ENCODE measurements at places on chromosomes 1 and 21.

GRCh38 chr1:167703557-167703956 is 18.2 kb upstream of the MPZL1 start:
- DNase-seq: no peak

DNA sequence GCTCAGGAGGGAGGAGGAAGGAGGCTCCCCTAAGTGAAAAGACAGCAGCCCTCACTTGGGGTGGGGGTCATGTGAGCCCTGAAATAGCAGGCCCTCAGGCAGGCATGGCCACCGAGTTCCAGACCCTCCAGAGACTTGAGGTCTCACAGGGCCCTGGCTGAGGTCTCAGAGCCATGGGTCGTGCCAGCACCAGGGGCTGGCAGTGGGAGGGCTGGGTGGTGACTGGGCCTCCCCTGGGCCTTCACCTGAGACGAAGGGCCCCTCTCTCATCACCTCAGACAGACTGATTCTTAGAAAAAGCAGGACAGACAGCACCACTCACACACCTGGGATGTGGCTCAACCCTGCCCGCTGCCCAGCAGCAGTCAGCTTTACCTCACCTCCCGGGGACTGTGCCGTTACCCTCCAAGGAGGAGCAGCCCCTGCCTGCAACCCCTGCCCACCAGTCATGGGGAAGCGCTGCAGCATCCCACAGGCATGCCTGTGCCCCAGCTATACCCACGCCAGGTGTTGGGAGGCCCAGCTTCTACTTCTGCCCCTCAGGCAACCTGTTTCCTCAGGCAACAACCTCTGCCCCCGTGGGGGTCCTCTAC is 42.6 kb upstream of the LRP8 start:
- no peak for DNase-seq

DNA sequence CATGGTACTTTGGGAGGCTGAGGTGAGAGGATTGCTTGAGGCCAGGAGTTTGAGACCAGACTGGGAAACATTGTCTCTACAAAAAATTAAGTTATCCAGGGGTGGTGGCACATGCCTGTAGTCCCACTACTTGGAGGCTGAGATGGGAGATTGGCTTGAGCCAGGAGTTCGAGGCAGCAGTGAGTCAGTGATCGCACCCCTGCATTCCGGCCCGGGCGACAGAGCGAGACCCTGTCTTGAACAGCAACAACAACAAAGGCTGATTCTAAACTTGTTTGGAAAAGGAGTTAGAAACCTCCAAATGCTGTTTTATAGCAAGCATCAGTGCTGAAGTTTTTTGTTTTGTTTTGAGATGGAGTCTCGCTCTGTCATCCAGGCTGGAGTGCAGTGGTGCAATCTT is 14.7 kb downstream of the LYPD8 start:
- DNase-seq: no peak

GRCh38 chr1:211332036-211332616 is 5.5 kb downstream of the TRAF5 start:
- no peak for DNase-seq

- no peak for DNase-seq
Observed at GRCh38 chr1:94142583-94142982, 21.6 kb upstream of the ABCA4 start.

GRCh38 chr1:54804471-54805132 is 3.5 kb upstream of the TTC22 start:
- DNase-seq: no peak

DNA sequence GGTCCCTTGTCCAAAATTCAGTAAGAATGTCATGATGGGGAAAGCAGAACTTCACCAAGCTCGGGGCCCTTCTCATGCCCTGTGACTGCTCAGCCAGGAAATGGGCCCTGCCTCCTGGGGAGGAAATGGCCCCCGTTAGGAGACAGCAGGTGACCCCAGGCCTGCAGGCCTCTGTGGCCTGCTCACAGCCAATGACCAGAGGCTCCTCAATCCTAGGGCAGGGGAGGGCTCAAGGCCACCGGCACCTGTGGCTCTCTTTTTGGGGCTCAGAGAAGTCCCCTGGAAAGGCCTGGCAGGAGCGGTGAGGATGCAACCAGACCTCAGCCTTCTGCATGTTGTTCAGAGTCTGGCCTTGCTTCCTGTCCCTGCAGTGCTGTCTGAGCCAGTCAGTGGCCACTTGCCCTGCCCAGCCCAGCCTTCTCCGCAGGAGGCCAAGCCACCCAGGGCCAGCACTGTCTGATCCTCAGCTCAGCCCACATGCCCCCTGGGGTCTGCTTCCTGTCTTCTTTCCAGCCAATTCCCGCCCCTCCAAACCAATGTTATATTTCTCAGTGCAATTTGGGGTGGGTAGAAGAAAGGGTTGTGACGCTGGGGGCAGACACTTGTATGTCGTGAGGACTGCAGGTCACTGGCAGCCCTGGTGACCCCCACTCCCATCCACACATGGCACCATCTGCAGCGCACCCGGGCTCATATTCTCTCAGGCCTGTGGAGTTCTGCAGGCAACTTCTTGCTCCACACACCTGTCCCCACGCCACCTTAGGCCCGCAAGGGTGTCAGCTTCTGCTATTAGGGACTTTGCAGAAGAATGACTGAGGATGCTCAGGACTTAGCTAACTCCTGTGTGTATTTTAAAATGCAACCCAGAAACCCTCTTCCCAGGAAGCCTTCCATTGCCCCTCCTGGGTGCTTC is 83.6 kb downstream of the ITPKB start:
- no peak for DNase-seq
